ENCODE measurements at places on chromosomes 3 and 15. TPM values are rescaled to one million over a fixed set of nuclear protein-coding genes. Genes with fewer than 3 reads are reported as not detected.

Gene SGO1
- 26.5 TPM for total RNA-seq

Gene LPP
- total RNA-seq: 16.4 TPM

Gene RASGRP1
- total RNA-seq: 105 TPM

DNA sequence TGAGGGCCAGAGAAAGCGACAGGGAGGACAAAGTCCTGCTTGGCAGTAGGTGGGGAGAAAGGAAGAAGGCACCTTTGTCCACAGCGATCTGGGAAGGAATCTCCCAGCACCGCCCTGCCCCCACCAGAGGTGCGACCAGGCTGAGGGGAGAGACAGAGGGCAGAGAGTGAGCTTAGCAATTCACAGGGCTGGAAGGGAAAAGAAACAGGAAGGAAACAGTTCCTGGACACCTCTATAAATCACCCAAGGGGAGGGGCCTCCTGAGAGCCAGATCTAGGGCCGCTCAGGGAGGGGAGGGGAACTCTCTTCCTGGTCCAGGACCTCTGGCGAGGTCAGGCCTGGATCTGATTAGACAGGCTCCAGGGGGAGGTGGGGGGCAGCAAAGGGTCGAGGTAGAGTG, 35.4 kb downstream of the RNU5B-1 start:
- no peak for DNase-seq
- no peak overlapping the region for H3K27ac ChIP-seq
- H3K36me3 ChIP-seq: no peaks in the 10 kb centered on the region
- no peak overlapping the region for H3K4me3 ChIP-seq

DNA sequence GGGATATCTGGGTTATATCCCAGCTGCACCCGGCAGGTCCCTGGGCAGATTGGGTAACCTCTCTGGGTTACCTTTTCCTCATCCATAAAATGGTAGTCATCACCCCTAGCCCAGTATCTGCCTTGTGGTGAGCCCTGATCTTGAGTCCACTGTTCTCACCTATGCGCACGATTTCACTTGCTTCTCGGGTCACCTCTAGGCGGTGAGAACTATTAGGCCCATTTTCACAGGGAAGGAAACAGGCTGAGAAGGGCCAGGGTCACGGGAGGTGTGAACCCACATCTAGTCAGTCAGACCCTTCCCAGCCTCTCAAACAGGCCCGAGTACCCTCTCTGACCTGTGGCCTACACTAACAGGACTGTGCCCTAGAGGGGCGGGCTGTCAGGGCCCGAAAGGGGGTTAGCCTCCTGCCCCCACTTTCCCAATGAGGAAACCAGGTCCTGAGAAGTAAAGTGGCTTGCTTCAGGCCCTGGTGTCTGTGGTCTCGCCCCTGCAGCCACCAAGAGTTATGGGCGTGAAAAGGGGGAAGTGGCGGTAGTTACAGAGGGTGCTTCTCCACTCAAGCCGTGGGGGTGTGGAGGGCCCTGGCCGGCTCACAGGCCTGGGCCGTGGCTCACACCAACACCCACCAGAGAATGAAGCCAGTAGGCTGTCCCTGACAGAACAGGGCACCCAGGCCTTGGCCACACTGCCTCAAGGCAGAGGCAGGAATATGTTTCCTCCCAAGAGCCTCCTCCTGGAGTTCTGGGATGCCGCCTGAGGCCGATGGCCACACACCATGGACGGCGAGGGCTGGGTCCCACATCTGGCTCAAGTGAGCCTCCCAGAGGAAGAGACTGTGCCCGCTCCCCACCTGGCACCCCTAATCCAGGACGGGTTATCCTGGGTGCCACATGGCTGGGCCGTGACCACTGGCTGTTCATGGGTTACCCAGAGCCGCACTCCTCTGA, 19.5 kb downstream of the PSTPIP1 start:
- peak overlapping the region; percentile 57 for H3K4me3 ChIP-seq
- H3K27ac ChIP-seq: peak overlapping the region; percentile 100
- peak; percentile 60 for DNase-seq
- peaks cover 97% of the 10 kb centered on the region for H3K4me1 ChIP-seq
- H3K36me3 ChIP-seq: peaks cover 41% of the 10 kb centered on the region
- H3K27me3 ChIP-seq: no peaks in the 10 kb centered on the region
